ENCODE measurements at places on chromosomes 5 and 9.

- DNase-seq = no peak
These were observed at the start of gene FAM240B for GRCh38 chr9:38720083-38720745. Gene FAM240B (minus strand): TSS chr9:38720133. CDS start chr9:38703999, 16,134 bp downstream.

GRCh38 chr9:132175431-132175830 is 13.6 kb downstream of the NTNG2 start:
- no peak for DNase-seq

- DNase-seq = no peak
These were observed 61.5 kb downstream of the ERGIC1 start for GRCh38 chr5:172895549-172895948.

GRCh38 chr5:6861036-6861435 is 147.8 kb downstream of the TENT4A start:
- no peak for DNase-seq

DNA sequence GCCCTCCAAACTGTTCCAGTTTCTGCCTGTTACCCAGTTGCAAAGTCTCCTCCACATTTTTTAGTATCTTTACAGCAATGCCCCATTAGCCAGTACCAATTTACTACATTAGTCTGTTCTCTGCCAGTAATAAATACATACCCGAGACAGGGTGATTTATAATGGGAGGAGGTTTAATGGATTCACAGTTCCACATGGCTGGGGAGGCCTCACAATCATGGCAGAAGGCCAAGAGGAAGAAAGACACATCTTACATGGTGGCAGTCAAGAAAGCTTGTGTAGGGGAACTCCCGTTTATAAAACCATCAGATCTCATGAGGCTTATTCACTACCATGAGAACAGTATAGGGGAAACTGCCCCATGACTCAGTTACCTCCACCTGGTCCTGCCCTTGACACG is 600.7 kb upstream of the CDH6 start:
- DNase-seq = no peak

DNA sequence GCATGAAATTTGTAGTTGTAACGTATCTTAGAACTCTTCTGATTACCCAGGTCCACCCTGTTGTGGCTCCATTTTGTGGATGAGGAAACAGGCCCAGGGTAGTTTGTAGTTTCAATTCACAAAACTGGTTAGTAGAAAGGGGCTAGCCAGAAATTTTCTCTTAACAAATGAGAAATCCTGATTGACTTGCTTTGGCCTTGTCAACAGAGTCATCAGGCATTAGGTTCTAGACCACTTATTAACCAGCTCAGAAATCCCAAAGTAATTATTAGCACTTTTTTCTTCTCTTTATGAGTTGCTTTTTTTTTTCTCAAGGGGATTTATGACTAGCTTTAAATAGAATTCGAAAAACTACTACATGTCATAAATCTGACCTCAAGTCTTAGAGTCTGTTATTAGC is 160.2 kb downstream of the SH3GL2 start:
- no peak for DNase-seq

DNA sequence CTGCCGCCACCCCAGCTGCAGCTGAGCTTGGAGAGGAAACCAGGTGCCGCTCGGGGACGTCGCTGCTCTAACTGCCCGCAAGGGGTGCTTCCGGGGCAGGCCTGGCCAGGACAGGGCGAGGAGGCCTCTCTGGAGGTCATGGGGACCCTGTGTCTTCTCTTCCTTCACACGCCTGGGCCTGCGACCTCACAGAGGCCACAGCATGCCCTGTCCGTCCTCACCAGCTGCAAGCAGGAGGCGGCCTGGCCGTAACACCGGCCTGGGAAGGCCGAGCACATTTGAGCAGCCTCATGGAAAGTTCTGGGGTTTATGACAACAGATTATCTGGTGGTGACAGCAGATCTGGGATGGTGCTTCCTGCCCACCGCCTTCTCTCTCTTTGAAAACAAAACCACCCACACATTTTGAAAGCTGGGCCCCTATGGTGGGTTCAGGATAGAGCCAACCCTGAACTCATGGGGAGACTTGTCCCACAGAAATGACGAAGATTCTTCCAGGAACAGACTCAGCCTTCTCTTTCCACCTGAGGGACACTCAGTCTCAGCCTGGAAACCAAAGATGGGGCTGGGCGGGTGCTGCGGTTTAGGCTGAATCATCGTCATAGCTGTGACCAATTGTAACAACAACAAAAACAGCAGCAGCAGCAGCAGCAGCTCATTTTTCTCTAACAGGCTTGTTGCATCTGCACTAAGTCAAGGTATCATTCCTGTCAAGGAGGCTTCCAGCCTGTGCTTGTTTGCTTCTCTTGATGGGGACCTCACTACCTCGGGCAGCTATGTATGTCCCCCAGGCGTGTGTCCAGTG is 99.6 kb upstream of the RAPGEF1 start:
- DNase-seq = no peak

DNA sequence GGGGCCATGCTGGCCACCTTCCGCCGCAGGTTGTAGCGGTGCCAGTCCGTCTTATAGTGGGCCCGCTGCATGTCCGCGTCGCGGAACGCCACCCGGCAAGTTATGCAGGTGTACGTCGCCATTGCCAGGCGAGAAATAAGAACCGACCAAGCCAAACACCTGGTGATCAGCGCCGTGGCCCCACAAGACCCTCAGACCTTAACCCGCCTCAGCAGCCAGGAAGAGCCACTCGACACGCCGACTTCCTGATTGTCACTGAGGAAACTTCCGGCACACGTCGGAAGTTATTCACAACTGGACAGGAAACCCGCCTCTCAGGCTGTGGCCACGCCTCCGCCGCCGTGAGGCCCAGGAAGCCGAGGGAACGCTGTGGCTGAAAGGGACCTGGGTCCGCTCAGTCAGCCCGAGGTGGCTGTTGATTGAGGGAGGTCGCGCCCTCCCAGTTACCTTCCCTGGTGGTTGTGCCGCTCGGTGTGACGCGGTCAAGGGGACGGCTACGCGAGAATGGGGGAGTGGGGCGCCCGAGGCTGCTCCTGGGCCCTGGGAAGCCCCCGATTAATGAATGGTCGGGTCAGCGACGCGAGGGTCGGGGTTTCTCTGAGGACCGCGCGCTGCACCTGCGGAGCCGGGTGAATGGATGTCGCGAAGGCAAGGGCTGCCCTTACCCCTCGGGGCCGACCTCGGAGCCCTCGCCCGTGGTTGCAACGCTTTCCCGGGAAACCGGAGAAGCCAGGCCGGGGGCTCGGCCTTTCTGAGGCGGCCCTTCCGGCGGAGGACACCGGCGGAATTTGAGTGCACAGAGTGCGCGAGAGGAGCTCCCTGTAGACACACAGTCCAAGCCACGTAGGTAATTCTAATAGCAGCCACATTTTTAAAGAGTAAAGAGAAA is at the start of gene ZNF622:
Gene ZNF622 (minus strand): TSS at position 257 of the 889 bp plus-strand sequence. CDS start 135 bp downstream, at position 122.
- peak; percentile 82 for DNase-seq

DNA sequence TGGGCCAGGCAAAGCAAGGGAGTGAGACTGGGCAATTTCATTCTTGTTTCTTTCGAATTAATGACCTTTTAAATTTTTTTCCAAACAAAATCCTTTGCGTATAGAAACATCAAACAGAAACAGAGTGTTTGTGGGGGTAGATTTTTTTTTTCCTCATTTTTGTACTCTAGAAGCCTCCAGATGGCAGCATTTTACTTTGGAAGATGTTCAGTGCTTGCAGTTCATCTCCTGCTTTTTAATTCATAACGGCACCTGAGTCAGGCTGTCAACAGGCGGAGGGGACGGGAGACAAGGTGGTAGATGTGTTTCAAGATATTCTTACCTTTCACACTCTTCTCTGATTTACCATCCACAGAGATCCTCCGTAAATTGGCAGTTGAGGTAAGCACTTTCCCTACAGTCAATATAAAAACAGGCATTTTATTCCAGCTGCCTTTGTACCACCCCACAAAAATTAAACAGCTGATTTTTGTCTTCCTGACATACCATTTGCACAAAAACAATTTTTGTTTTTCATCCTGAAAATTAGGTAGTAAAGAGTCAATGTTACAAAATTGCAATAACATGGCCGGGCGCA is 99.5 kb upstream of the FBXL17 start:
- peak; percentile 12 for DNase-seq

- DNase-seq = peak; percentile 9
These were observed 146.3 kb downstream of the SNCAIP start for GRCh38 chr5:122458278-122458872.

GRCh38 chr9:126162611-126163381 is 163.8 kb upstream of the MVB12B start:
- no peak for DNase-seq

DNA sequence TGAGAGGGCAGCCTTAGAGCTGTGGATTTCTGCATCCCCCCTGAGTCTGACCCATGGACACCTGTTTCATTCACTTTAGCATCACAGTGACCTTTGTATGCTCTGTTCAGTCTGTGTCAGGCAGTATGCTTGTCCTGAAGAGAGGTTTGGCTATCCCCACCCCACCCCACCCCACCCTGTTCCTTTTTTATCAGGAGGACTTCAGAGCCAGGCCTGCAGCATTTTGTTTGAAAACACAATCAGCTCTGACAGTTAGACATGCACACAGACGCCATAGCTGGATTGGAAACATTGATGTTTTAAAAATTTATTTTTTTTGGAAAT is 142.2 kb downstream of the NTRK2 start:
- no peak for DNase-seq

GRCh38 chr9:132602207-132602606 is 19.8 kb downstream of the BARHL1 start:
- DNase-seq = no peak

DNA sequence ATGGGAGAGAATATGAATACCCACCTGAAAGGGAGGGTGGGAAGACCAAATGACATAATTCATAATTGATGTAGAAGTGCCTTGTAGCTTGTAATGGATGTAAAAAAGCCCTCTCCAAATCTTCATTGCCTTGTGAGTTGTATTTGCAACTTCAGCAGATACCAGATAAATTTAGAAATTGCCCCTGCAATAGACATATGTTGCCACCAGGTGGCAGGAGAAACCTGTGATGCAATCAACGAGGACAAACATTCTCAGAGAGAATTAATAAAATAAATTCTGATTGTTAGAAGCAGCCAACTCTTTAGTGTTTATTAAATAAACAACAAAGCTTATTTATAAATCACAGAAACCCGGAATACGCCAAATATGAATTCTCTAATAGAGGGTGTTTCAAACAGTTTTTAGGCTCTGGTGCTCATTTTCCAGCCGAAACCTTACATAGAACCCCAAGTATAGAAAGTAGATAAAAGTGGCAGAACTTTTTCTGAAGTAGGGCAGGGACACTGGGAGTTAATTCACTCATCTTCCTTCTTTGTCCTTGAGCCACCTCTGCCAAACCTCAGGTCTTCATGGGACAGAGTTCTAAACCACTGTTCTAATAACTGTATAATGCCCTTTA is 147.8 kb downstream of the TMEM38B start:
- peak; percentile 55 for DNase-seq

DNA sequence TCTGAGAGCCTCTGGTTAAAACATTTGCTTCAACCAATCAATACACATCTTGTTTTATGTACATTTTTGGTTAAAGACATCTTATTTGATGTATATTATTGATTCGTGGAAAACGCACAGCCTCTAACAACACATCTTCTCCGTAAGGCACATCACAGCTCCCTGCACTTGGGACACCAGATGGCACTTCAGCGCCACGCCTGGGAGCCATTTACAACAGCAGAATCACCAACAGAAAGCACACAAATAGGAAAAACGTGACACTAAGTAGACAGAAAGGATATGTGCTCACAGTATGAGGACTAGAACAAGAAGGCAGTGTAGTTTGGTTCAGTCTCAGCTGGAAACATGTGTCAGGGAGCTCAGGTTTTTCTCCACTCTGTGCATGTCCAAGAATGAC is 199.7 kb downstream of the ROR2 start:
- DNase-seq = no peak

DNA sequence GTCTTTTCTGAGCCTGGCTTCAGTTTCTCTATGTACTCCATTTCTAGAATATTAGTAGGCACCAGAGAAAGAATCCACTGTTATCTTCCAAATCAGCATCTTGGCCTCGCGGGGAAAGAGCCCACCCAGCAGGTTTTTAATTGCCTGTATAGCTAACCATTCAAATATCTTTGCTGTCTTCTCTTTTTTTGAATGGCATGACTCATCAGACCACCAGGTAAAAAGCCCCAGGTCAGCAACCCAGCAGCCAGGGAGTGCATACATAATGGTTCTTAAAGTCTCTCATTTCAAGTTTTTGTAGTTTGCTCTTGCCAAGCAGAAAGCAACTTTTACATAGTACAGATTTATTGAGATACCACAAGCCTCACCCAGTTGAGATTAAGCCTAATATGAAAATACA is 50.7 kb downstream of the TMEM167A start:
- DNase-seq = peak; percentile 18

DNA sequence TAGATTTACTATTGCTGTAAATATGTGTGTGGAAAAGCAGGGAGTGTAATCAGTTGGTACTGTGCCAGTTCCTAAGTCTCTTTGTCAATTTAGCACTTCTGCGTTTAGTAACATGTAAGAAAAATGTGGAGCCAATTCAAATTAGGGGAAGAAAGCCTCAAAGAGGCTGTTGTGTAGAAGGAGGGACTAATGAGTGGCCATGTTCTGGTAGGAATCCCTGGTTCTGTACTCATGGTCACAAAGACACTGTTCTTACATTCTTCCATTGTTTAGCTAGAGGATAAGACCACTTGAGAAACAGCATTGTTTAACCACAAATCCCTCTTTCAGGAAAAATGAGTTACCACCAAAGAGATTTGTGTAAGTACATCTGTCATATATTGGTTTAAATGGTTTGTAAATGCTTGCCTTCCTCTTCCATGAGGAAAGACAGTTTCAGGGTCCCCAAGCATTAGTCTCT is 14.9 kb downstream of the ARHGEF28 start:
- DNase-seq = no peak

Measured in GM13977 (cell line).